ENCODE measurements at places on chromosomes 7 and 10.
A peak's percentile ranks its signal among the peaks of the same experiment; 100 is the strongest.

GRCh38 chr7:144579687-144580086 is 176.2 kb upstream of the NOBOX start:
- DNase-seq: no peak

DNA sequence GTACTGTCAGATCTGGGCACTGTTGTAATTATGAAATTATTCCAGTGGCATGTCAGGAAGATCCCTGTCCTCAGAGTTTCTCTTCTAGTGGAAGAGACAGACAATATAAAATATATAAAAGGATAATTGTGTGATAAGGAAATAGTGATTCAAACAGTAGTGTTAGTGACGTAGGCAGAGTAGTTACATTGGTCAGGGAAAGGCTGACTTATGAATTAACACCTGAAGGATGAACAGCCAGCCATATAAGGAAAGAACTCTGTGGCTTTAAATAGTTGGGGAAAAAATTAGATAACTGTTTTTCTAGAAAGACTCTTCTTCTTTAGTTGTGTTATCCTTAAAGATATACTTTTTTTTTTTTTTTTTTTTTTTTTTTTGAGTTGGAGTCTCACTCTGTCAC is 37.7 kb downstream of the WAC start:
- no peak for DNase-seq

DNA sequence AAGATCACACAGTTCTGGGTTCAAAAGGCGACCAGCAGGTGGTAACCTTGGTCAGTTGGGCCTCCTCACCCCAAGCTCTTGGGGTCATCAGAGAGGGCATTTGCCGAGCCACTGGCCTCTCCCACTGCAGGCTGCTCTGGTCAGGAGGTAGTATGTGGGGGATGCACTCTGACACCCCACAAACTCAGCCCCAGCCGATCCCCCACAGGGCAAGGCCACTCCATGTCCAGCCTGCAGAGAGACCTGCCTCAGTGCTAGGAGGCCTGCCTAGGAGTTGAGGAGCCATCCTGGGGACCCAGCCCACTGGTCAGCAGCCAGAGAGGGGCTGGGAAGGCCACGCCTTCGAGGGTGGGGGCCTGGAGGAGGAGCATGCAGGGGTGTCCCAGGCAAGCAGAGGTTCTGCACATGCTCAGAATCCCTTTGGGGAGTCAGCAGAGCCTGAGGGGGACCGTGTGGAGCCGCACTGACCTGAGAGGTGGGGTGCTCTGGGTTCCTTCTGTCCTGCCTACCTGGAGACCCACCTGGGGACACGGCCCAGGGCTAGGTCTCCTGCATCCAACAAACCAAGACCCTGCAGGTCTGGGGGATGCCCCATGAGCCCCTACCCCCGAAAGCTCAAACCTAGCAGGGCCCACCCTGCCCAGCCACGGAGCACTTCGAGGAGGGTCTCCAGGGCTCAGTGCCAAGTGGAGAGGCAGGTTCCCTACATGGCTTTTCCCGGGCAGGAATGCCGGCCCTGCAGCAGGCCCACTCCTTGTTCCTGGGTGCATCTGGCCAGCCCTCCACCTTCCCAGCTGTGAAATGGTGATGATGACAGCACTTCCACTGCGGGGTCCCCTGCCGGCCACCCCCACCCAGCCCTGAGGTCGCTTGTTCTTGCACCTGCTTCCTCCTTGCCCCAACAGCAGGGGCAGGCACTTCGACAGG is 58.5 kb downstream of the RASGEF1A start:
- no peak for DNase-seq

GRCh38 chr7:106239406-106239805 is 45.4 kb downstream of the NAMPT start:
- DNase-seq: no peak

DNA sequence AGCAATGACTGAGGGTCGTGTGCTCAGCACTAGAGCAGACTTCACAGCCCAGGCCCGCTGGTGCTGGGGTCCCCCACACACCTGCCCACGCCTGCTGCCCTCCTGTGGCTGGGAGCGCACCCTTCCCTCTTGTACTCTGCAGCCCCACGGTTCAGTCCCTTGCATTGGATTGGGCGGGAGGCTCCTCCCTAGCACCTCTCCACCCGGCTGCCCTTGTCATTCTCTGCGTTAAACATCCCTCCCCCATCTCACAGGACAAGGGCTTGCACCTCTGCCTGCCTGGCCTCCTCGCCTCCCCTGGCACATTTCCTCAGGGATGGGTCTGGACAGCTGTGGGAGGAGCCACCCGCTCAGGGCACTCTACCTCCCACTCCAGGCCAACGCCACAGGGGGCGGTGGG is 68.6 kb downstream of the ALOX5 start:
- DNase-seq: no peak

DNA sequence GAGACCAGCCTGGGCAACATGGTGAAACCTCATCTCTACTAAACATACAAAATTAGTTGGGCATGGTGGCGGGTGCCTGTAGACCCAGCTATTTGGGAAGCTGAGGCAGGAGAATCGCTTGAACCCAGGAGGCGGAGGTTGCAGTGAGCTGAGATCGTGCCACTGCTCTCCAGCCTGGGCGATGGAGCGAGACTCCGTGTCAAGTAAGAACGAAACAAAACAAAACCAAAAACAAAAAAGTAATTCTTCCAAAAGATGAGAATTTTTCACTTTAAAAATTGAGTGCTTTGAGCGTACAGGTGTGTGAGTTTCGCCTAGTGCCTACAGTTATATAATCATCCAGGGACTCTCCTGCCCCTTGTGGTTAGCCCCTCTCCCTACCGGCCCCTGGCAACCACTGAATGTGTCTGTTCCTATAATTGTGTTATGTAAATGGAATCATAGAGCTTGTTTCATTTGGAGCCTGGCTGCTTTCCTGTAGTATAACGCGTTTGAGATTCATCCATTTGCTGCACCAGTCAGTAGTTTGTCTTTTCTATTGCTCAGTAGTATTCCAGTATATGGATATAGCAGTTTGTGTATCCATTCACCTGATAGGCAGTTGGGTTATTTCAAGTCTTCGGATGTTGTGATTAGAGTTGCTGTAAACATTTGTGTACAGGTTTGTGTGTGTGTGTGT is 80.0 kb downstream of the RBM33 start:
- peak; percentile 15 for DNase-seq

DNA sequence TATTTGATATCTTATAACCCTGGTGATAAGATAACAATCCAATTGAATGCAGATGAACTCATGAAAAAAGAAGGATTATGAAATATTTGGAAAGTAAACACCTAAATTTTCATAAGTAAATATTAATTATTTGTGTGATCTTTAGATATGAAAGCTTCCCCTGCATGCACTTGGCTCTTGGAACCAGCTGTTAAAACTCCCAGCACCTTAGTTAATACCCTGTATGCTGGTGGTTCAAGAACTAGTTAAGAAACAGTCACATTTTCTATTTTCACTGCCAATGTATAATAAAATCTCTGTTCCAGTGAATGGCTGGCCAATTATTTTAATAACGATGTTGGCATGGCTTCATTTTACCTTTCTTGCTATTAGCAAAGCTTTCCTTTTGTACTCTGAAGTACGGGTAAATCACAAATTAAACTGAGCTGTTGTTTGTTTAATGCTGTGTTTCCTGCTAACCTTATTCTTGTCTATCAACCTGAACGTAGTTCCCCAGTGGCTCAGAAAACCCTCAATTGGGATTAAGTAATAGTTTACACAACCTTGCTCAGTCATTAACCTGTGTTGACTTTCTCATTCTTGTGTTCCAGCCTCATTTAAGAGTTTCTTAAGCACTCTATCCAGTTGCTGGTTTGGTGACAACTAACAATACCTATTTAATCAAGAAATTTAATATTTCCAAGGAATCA is 38.9 kb downstream of the MET start:
- DNase-seq: no peak

DNA sequence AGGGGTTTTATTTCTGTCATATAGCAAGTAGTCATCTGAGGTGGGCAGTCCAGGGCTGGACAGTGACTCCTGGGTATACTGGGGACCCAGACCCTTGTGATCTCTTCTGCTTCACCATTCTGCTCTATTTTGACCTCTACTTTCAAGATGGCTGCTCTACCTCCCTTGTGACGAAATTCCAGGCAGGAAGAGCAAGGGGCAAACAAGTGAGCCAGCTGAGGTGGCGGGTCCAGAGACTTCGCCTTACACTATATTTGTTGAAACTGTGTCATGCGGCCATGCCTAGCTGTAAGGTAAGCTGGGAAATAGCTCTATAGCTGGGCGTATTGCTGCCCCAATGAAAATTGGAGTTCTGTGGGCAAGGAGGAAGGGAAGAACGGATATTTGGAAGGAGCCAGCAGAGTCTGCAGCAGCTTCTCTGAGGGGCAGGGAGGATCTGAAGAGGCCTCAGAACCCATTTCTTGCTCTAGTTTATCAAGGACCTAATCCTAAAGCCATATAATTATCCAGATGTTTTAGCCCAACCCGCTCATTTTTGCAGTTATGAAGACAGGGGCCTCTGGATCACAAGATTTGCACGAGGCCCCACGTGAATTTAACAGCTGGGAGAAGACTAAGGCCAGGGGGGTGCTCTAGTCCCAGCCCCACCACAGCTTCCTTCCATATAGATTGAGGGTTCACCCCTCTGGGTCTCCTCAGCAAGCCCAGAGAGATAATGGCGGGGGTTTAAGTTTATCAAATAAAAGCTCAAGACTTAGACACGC is 7.7 kb upstream of the CPA1 start:
- DNase-seq: no peak

All from hematopoietic multipotent progenitor cell treated with erythropoietin and hydrocortisone succinate and interleukin-3 and kit ligand, for 6 days (in vitro differentiated cells).